ENCODE measurements at places on chromosomes 11 and 22.

DNA sequence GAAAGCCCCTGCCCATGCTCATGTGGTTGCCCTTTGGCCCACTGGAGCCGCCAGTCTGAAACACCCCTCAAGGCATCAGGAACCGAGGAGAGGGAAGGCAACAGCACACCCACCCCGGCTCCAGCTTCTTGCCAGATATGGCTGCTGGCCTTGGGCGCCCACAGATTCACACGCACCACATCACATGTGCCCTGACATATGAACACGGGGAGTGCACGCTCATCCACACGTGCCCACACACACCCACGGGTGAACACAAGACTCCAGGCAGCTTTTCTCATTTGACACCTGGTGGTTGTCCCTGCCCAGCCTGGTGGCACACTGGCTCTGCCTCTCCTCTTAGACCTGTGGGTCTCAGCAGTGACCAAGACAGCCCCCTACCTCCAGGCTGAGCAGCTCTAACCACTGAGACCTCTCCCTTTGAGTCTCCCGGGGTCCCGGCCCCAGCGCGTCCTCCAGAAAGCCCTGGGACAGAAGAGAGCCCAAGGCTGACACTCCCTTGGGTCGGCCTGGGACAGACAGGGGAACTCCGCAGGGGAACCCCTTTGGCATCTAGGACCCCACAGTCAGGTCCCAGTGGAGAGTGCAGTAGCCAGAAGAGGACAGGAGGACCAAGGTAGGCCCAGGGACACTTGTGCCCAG lies 2.7 kb upstream of the MAPK12 start:
- DNase-seq: no peak

DNA sequence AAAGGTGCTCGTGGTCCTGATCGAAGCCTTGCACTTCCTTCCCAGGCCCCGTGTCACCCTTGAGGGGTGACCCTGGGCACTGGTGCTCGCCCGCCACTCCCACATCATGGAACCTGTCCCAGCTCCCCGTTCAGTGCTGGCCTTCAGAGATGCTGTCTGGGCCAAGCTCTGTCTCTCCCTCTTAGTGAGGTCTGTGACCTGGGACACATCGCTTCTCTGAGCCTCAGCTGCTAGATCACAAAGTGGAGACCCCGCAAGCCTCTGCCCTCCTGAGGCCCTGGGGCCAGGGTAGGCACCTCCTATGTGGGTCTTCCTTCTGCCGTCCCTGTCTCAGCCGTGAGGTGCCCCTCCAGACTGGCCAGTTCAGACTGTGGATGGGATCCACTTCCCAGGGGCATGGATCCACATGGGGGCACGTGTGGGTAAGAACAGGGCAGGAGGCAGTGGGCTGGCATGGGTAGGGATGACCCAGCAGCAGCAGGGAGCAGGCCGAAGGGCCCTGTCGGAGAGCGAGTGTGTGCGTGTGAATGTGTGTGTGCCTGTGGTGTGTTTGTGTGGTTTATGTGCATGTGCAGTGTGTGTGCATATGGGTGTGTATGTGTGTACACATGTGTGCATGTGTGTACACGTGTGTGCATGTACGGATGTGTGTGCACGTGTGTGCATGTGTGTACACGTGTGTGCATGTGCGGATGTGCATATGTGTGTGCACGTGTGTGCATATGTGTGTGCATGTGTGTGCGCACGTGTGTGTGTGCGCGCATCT lies 1073.7 kb downstream of the BRD1 start:
- no peak for DNase-seq

GRCh38 chr11:119179983-119180382 lies 5.3 kb upstream of the NHERF4 start:
- no peak for DNase-seq

- no peak for DNase-seq
Measured at GRCh38 chr22:31122532-31123291, at the start of gene INPP5J. TSS of gene INPP5J (plus strand) at chr22:31122966. CDS start at chr22:31123015, 49 bp downstream.

DNA sequence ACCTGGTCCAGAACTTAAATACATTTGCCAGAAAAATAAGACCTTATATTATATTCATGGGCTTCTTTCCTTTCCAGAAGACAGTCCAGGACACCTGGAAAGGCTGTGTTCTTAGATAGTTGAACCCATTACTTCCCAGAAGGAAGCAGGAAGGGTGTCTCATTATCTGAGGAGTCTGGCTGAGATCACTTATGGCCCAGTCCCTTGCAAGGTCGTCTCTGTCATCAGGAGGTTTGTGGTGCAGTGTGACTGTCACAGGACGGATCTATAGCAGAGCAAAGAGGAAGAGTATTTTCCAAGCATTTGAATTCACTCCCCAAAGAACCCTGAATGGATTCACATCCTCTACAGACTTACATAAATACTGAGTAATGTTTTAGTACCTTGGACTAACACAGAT lies 270.7 kb upstream of the MTNR1B start:
- DNase-seq: no peak

DNA sequence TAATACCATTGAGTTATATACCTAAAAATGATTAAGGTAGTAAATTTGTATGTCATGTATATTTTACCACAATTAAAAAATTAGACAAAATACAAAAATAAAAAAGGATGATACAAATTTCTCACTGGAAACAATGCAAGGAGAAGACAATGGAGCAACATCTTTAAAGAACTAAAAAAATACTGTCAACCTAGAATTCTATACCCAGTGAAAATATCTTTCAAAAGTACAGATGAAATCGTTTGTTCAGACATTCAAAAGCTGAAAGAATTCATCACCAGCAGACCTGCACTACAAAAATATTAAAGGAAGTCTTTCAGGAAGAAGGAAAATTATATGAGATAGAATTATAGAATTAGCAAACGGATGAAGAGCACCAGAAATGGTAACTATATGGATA lies 9.8 kb upstream of the ASCL2 start:
- no peak for DNase-seq

DNA sequence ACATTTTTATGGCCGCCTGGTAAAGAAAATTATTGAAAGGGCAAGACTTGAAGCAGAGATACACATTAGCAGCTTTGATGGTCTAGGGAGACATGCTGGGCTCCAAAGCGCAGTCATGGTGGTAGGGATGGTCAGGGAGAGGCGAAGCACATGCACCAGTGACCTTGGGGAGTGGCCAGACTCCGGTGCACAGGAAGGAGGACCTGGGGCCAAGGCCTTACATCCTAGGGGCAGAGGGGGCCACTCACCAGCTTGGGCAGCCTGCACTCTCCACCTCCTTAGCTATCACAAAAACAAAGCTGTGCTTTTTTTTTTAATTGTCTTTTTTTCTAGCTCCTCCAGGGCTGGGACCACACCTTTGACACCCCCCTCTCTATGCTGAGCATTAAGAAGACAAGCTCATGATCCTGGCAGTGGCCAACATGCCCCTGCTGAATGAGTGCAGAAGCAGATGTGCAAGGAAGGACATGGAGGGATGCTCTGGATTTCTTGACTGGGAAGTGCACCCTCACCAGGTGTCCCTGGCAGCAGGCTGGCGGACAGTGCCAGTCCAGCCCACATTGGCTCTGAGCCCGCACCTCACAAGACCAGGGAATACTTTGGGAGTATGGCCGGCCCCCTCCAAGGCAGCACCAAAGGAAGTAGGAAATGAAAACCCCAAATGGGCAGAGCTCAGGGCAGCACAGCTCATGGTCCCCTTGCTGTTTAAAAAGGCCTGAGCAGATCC lies 619.9 kb downstream of the TBC1D22A start:
- no peak for DNase-seq

DNA sequence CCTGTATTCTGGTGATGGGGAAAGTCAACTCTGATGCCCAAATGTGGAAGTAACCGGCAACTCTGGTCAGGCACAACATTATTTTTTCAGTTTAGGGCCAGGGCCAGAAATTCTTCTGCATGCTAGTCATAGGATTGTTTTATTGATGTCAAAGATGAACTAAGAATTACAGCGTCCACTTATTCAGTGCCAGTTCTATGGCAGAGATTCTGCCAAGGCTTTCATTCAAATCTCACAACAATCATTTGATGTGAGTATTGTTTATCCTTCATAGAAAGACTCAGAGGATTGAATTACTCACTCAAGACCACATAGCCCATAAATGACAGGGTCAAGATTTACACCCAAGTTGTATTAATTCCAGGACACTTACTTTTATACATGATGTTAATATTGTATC lies 87.7 kb downstream of the TMPRSS5 start:
- DNase-seq: no peak

GRCh38 chr11:114556135-114556534 lies 3.5 kb downstream of the NXPE1 start:
- DNase-seq: no peak

GRCh38 chr11:1157645-1158591 lies at the start of gene MUC5AC:
TSS of gene MUC5AC (plus strand) at chr11:1157953. CDS start at chr11:1158000, 47 bp downstream.
- no peak for DNase-seq

DNA sequence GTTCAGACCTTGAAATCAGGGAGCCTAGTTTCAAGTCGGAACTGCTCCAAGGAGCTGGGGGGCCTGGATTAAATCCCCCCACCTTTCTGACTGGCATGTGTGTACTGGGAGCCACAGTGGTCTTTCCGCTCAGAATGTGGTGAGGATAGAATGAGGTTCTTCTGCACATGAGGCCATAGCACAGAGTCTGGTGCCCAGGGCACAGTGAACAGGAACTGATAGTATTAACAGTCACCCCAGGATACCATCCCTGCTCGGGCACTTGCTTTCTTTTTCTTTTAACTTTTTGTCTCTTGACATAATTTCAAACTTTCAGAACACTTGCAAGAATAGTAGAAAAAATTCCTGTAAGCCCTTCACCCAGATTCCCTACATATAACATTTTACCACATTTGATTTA lies 28.8 kb downstream of the LMO1 start:
- no peak for DNase-seq

DNA sequence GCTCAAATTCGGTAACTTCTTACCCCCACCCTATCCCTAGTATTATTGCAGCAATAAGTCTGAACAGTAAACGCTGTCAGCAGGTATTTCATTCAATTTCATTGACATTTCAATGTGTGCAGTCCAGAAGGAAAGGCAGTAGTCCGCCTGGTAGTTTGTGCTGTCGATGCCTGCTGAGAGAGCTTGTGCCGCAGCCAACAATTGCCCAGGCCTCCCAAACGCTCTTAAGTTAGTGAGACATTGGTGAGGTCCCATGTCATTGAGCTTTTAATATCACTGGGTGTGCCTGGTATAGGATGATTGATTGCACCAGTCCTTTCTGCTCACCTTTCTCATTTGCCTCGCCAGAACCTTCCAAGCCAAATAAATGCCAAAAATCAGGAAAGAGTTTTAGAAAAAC lies 28.1 kb downstream of the ALKBH3 start:
- no peak for DNase-seq

GRCh38 chr11:121367001-121367843 lies 74.7 kb downstream of the SC5D start:
- DNase-seq: peak; percentile 65

DNA sequence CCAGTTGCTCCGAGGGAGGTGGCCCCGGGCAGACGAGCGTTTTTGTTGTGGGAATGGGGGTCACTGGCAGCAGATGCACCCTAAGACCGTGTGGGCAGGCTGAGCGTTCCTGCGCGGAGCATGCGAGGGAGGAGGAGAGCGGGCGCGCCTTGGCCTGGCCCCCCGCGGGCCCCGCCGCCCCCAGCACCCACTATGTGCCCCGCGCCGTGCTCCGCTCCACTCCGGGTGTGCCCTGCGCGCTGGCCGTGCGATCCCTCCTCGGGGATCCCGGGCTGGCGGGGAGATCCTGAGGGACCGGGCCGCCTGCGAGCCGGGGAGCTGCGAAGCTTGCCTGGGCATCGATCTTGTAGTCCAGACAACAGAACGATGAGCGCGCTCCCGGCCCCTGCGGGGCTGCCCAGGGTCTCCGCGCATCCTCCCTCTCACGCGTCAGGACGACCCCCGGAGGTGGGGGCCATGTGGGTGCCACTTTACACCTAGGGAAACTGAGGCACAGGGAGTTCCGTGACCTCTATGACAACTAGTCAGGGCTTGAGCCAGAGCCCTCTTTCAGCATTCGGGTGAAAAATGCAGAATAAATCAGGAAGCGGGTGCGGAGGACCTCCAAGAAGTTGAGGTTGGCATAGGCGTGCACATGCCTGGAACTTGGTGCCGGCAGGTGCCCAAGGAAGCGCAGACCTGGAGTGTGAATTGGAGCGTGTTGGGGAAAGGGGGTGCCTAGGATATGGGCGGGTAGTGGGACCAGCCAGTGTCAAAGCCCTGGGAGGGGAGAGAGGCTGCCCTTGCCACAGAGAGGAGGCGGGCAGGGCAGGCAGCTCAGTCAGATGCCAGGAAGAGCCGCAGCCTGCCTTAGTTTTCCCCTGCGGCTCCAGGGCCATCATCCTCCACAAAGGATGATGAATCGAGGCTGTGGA lies 1.3 kb upstream of the KMT5B start:
- no peak for DNase-seq

DNA sequence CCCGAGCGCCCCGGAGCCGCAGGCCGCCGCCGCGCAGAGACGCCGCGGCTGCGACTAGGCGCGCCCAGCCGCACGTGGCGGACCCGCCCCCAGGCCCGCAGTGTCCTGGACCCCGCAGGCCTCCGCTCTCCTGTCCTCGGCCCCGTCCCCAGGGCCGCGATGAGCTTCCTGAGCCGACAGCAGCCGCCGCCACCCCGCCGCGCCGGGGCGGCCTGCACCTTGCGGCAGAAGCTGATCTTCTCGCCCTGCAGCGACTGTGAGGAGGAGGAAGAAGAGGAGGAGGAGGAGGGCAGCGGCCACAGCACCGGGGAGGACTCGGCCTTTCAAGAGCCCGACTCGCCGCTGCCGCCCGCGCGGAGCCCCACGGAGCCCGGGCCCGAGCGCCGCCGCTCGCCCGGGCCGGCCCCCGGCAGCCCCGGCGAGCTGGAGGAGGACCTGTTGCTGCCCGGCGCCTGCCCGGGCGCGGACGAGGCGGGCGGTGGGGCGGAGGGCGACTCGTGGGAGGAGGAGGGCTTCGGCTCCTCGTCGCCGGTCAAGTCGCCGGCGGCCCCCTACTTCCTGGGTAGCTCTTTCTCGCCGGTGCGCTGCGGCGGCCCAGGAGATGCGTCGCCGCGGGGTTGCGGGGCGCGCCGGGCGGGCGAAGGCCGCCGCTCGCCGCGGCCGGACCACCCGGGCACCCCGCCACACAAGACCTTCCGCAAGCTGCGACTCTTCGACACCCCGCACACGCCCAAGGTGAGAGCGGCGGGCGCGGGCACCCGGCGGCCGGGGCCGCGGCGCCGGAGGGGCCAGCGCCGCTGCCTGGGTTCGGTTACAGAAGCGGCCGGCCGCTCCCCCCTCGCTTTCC lies 528 bp downstream of the WEE1 start:
- DNase-seq: no peak

DNA sequence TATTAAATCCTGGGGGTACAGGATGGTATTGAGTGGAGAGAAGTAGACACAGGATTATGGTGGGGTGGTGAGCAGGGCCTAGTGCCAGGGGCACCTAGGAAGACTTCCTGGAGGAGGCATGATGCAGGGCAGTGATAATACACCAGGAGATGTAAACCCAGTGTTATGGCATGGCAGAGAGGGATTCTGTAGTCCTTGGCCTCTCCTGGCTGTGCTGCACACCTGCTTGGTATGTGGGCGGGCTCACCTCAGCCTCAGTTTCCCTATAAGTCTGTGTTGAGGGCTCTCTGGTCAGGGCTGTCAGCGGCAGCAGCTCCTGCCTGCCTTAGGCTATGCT lies 2.2 kb downstream of the PDXP start:
- DNase-seq: no peak

Measured in CD4-positive, alpha-beta T cell treated with Interleukin-6 at 100 ng/mL for 8 hours (primary cell).